PC-9 (cell line): ENCODE measurements at places on chromosomes 2 and 18.
A peak's percentile ranks its signal among the peaks of the same experiment; 100 is the strongest.

DNA sequence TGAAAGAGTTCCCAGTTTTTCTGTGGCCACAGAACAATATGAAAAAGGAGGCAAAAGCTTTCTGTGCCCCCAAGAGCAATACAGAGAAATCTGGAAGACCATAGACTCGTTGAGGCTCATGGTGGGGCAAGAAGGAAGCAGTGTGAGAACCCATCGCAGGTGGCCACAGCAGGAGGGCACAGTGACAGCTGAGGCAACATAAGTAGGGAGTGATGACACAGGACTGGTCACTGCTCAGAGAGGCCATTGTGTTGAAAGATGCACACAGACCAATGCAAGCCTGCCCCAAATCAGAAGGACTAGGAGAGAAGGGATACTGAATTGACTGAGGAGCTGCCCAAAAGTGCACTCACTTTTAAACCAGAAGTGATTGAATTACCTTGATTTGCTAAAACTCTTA lies 483.6 kb downstream of the EPHA4 start:
- no peak overlapping the region for H3K27ac ChIP-seq
- no peaks in the 10 kb centered on the region for H3K27me3 ChIP-seq
- no peak for DNase-seq

GRCh38 chr18:43571078-43571689 lies 293.9 kb upstream of the SYT4 start:
- no peaks in the 10 kb centered on the region for H3K4me1 ChIP-seq
- H3K36me3 ChIP-seq, result no peaks in the 10 kb centered on the region
- no peak overlapping the region for H3K27ac ChIP-seq
- no peak for DNase-seq

DNA sequence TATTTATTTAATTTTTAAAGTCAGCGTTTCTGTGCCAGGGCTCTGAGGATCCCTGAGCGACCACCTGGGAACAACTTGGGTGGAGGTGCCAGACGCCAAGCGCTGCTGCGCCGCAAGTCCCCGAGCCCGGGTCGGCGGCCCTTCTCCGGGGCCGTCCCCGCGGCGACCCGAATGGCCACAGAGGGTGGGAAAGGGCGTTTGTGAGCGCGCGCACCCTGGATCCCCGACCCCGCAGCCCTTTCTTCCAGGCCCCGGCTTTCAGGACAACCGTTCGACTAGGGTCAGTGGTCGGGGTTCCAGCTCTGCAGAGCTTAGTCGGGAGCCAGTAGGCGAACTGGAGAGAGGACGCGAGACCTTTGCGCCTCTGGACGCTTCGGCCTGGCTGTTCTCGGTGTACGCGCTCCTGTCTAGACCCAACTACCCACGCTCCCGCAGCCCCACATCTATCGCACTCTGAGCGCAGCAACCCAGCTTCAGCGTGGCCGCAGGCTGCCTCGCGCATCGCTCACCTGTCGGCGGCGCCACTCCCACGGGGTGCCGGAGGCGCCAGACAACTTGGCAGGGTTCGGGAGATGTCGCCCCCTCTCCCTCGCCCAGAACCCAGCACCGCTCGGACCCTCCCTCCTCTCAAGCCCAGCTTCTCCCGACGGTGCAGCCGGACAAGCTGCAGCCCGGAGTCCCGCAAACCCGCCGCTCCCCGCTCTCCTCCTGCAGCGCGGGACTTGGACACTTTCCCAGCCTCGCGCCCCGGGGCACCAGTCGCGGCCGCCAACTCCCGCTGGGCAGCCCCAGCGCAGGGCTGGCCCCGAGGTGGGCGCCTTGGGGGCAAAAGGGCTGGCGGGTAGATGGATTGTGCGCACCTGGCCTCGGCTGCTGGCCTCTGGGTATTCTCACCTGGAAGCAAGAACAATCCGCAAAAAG lies 758 bp downstream of the LYPD1 start:
- peak overlapping the region; percentile 75 for H3K4me3 ChIP-seq
- H3K27me3 ChIP-seq, result no peaks in the 10 kb centered on the region
- H3K36me3 ChIP-seq, result no peaks in the 10 kb centered on the region
- peak; percentile 14 for DNase-seq
- H3K27ac ChIP-seq, result no peak overlapping the region

DNA sequence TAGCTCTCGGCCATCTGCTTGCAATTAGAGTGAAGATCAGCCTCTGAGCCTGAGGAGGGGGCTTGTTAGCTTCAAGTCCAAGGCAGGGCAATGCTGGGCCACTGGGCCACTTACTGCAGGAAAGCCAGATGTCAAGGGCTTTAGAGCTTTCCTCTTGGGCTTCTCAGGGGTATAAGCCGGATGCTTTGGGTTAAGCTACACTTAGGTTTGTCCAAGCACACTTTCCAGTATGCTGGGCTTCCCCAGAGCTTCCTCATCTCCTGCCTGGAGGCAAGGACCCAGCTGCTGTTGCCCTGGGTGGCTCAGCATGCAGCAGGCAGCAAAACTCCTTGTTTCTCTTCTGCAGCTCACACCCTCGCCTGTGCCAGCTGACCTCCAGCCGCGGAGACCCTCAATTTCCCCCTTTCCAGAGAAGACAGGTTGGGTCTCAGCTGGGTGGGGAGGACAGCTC lies 29.0 kb upstream of the ATOH8 start:
- no peaks in the 10 kb centered on the region for H3K4me1 ChIP-seq
- no peaks in the 10 kb centered on the region for H3K27me3 ChIP-seq
- no peak for DNase-seq
- H3K4me3 ChIP-seq, result no peak overlapping the region

DNA sequence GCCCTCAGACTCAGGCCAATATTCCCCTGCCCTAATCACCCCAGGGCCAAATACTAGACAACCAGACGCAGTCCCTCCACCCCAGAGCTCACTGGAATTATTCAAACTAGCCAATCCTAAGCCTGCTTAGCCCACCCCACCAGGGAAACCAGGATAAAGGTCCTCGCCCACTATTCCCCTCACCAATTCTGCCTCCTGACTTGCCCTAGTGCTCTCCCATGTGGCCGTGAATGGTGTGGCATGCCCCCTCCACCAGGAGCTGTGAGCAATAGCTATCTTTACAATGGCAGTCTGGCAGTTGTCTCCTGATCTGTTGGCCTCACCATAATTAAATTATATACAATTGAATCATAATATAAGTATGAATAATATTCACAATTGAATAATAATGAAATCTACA lies 42.3 kb downstream of the FAM124B start:
- H3K27me3 ChIP-seq, result no peaks in the 10 kb centered on the region
- no peak overlapping the region for H3K27ac ChIP-seq
- H3K4me3 ChIP-seq, result no peak overlapping the region
- peaks cover 16% of the 10 kb centered on the region for H3K4me1 ChIP-seq
- DNase-seq, result no peak
- no peaks in the 10 kb centered on the region for H3K36me3 ChIP-seq
